ENCODE measurements at places on chromosomes 5 and 9.

DNA sequence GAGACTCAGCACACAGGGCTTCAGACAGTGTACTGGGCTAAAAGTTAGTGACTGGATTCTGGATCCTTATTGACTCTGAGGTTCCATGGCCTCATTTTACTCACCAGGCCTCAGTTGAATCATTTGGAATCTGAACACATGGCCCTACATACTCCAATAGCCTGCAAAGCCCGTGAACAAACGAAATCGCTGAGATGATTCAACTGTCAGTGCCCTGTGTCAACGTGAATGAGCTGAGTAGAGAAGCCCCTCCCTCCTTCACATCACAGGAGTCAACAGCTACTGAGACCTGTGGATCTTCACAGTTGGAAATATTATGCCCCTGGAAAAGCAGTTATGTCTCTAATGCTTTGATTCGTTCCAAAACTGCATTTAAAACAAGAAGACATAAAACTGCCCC, 429.3 kb downstream of the GADD45G start:
- DNase-seq: no peak

DNA sequence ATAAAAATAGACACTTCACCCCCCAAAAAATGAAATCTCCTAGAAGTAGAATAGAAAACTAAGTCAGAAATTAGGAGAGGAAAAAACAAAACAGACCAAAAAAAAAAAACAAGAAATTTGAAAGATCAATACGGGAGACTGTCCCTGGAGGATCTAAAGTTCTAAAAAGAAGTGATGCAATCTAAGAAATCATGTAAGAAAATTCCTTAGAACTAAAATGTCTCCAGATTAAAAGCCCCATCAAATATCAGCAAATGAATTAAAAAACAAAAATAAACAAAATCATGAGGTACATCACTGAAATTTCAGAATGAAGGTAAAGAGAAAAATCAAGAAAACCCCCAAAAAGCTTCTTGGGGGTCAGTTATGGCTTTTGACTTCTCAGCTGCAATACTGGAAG, 13.5 kb downstream of the FNIP1 start:
- DNase-seq: no peak

- DNase-seq: no peak
These were observed 83.4 kb downstream of the GCNT1 start for GRCh38 chr9:76542360-76542759.

DNA sequence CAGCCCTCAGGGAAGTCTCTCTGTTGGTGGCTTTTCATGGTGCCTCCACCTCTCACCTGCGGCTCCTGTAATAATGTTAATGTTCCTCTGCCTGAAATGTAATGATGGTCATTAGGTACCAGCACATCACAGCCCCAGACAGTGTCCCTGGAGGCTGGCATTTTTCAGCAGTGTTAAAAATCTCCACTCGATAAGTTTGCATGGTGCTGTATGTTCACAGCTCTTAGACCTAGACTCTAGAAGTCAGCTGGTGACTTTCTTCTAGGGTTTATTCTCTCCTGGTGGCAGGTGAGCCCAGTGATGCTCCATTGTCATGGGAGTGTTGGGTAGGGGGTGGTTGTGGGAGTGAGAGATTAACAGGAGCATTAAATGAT, 53.1 kb downstream of the GPR107 start:
- no peak for DNase-seq

- no peak for DNase-seq
These were observed 12.5 kb downstream of the ERCC6L2 start for GRCh38 chr9:95887926-95888497.

GRCh38 chr5:142813220-142813619, 43.0 kb downstream of the ARHGAP26 start:
- DNase-seq: no peak

GRCh38 chr5:102418531-102418930, 80.3 kb downstream of the SLCO6A1 start:
- no peak for DNase-seq

- DNase-seq: no peak
These were observed 11.8 kb upstream of the NADK2 start for GRCh38 chr5:36253575-36253974.

DNA sequence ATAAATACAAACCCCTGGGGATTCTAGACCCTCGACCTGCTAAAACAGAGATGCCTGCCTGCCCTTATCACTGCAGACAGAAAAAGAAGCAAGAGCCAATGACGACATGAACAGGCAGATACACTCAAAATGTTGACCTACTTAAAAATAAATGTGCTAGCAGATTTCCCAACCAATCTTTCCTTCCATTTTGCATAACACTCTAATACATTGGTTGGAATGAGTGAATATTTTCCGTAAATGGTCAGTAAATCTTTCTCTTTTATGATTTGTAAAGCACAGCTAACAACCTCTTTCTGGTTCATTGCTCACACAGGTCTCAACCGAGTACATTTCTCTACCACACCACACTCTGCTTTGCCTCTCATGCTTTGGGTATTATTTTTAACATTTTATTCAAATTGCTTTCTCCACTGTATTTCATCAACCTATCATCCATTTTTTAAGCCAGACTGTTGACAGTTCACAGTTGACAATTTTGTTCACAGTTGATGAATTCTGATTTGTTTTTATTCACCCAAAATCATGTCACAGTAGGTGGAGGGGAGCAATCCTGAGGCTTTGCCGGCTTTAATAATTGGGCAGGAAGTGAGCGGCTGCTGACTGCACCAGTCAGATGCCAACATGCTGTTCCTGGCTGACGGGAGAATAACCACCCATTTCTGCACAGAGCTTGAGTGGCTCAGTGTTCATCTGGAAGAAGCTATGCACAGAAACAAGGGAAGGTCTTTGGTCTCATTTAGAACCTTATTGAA, 426.6 kb downstream of the SPOCK1 start:
- DNase-seq: no peak

- no peak for DNase-seq
These were observed 54.2 kb downstream of the WHRN start for GRCh38 chr9:114450833-114451706.

- peak; percentile 83 for DNase-seq
These were observed 8.0 kb downstream of the EGFL7 start for GRCh38 chr9:136670576-136671253.

All from upper lobe of left lung (tissue), 6 donors.